ENCODE measurements at places on chromosomes 6 and 20. TPM values are rescaled to one million over a fixed set of nuclear protein-coding genes. Genes with fewer than 3 reads are reported as not detected.

Gene SMPDL3A
- total RNA-seq: 0.30 TPM

Gene RIPOR3
- not detected for total RNA-seq

Gene KCNQ2
- 0.05 TPM for total RNA-seq

Gene SS18L1
- total RNA-seq: 20.0 TPM

Gene DCDC2
- total RNA-seq: not detected

Gene SDHAF4
- total RNA-seq: 8.4 TPM

Gene KIF25
- not detected for total RNA-seq

Gene COL11A2
- 0.59 TPM for total RNA-seq

Gene SNHG17
- total RNA-seq: 50.3 TPM

Gene GDAP1L1
- total RNA-seq: not detected

Gene ERVFRD-1
- total RNA-seq: 0.07 TPM

Gene MCM3
- 211 TPM for total RNA-seq

Gene HLA-C
- total RNA-seq: 1,208 TPM

Gene COQ3
- 9.7 TPM for total RNA-seq

Gene DHX16
- 47.6 TPM for total RNA-seq

Gene PKIG
- total RNA-seq: 2.5 TPM

Gene PTK6
- total RNA-seq: 1.2 TPM

Gene MCHR2
- not detected for total RNA-seq

Gene HLA-DOB
- total RNA-seq: 6.9 TPM

Gene CAGE1
- not detected for total RNA-seq

Gene KHDC1
- 6.5 TPM for total RNA-seq

Gene NCOA6
- 33.9 TPM for total RNA-seq

Gene CCN6
- not detected for total RNA-seq

Gene PCSK2
- total RNA-seq: not detected

Gene SLC22A1
- total RNA-seq: 0.57 TPM

Gene CHRNA4
- not detected for total RNA-seq

Gene CDSN
- total RNA-seq: not detected

Gene PLCB4
- total RNA-seq: not detected

Gene IGF2R
- total RNA-seq: 59.5 TPM

Gene GSTA1
- total RNA-seq: not detected

Gene FAM229B
- 1.1 TPM for total RNA-seq

Gene SRSF12
- total RNA-seq: not detected

Gene RSPH4A
- 0.27 TPM for total RNA-seq

Gene ALDH5A1
- 5.9 TPM for total RNA-seq

Gene ELOVL4
- total RNA-seq: 0.43 TPM
